ENCODE measurements at places on chromosomes 16 and 17.

DNA sequence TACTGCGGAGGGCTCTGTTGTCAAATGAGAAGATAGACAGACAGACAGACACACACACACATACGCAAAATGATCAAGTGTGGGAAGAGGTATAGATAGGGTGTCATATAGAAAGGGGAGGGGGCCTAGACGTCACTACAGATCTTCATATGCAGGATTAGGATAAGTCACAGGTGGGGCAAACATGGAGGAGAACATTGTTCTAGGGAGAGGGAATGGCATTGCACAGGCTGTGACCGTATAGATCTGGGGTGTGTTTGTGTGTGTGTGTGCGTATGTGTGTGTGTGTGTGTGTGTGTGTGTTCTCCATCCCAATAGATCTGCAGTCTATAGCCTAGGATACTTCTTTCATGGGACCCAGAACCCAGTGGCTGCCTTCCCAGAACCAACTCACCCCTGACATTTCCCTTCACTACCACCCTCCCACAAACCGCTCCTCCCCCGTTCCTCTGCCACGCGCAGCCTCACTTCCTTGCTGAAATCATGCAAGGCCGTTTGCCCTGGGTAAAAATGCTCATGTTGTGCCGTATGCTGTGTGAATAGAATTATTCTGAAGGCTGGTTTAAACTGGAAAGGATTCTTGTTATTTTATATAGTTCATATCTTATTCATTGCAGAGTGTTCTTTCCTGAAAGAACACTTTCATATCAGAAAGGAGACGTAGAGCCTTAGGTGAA lies 50.5 kb upstream of the CCL1 start:
- no peak for DNase-seq

GRCh38 chr17:59842901-59843652 lies 49.7 kb downstream of the TUBD1 start:
- peak; percentile 71 for DNase-seq

DNA sequence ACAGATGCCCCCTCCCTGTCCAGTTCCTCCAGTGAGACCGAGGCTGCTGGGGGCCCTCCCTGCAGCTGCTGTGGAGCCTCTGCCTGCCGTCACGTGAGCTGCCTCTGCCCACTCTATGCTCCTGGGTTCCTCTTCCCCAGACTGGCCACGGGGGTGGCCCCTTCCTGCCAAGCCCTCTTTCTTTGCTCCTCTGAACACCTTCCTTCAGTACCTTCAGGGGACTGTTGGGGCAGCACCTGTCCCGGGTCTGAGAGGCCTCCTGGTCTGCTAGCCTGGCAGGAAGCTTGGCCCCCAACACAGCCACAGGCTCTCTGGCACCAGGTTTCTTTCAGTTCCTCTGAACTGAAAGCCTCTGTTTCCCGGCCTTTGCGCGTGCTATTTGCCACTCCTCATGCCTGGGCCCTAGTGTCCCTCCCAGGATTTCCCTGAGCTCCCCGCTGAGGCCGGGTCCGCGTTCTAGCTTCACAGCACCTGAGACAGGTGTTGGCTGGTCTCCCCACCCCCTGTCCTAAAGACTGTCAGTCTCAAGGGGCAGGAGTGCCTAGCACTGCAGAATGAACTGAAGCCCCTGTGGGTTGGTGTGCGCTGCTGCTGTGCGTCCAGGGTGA lies 6.6 kb upstream of the ATP6V0C start:
- DNase-seq, result no peak

DNA sequence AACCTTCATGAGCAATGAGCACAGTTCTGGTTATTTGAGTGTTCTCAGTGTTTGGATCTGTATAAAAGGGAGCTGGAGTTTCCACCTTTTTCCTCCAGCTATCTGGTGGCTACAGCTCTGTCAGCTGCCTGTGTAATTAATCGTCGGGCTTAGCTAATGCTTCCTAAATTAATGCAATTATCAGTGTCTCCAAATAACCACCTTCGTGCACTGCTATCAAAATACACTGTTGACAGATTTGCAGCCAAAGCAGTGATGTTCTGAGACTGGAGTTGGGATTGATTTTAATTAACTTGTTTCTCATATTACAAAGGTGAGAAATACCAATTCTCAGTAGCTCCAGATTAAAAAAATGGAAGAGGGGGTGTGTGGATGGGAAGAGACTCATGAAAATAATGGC lies 325.8 kb downstream of the CBLN1 start:
- DNase-seq, result no peak

- DNase-seq, result no peak
Observed at GRCh38 chr17:67238991-67239390, 6.0 kb downstream of the HELZ start.

GRCh38 chr17:38741921-38742410 lies 6.2 kb downstream of the PCGF2 start:
- DNase-seq, result no peak

DNA sequence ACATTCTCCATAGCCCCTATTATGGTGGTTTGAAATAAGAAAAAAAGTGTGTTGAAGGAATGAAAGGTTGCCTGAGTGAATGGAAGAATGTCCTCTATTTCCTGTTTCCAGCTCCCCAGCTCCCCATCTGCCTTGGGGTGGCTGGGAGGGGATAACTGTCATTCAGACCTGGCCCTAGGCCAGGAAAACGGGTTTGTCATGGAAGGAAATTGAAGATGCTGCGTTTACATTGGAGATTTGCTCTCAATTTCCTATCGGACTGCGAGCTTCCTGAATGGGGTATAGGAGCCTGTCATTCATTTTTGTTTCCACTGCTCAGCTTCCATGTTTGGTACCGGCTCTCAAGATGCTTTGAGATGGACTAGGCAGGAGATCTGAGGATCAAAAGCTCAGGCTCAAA lies 2.2 kb upstream of the FZD2 start:
- no peak for DNase-seq

DNA sequence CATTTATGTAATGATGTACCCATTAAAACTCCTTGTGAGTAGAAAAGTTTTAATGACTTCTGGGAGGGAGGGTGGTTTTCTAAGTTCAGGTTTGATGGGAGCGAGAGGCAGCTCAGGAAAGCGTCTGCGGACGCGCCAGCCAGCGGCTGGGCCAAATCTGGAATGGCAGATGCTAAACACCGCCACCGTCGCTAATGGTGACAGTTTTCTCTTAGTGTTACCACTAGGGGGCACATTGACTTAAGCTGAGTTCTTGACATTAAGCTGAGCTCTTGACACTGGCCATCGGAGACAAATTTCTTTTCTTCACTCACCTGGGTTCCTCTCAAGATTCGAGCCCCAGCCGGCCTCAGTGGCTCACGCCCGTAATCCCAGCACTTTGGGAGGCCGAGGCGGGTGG lies 6.7 kb downstream of the TRPV1 start:
- DNase-seq, result peak; percentile 12

DNA sequence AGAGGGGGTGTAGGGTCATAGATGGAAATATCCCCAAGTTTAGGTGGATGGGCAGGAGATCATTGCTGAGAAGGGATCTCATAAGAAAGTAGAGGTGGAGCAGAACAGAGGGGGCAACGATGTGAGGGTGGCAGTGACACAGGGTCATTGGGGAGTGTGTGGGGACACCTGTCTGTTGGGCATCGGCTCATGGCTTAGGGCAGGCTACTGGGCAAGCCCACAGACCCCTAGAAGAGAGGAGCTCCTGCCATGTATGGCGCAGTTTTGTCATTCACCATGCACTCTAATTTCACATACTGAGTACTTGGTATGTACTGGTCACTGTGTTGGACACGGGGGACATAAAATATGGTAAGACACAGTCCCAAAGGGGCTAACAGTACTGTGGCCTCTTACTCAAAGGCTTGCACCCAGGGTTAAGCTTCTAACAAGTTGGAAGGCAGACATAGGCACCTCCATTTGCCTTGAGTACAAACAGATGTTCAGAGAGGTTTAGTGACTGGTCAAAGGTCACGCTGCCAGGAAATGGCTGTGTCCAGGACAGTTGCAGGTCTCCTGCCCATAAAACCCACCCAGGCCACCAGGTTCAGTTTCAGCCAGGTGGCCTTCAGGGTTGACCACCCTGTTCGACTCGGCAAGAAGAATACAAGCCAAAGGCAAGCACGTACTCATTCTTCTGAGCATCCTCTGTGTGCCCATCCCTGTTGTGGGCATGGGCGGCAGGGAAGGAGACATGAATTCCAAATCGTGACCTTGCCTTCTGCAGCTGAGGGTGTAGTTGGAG lies 580.2 kb downstream of the KCNJ18 start:
- no peak for DNase-seq

DNA sequence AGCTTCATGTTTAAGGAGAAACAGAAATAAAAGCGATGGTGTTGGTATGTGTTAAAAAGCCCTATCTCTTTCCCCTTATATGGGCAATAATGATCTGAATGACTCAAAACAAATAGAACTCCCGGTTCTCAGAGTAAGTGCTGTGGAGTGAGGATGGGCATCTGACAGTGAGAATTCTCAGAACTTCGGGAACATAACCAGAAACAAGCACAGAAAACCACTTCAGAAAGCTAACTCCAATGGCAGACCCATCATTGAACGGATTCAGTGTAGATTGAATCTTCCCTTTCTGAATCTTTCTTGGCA lies 67.2 kb downstream of the CDH8 start:
- no peak for DNase-seq

- no peak for DNase-seq
Observed at GRCh38 chr16:85750146-85750826, 610 bp downstream of the C16orf74 start.

GRCh38 chr16:14354561-14355351 lies 275.3 kb downstream of the PARN start:
- DNase-seq, result peak; percentile 41

DNA sequence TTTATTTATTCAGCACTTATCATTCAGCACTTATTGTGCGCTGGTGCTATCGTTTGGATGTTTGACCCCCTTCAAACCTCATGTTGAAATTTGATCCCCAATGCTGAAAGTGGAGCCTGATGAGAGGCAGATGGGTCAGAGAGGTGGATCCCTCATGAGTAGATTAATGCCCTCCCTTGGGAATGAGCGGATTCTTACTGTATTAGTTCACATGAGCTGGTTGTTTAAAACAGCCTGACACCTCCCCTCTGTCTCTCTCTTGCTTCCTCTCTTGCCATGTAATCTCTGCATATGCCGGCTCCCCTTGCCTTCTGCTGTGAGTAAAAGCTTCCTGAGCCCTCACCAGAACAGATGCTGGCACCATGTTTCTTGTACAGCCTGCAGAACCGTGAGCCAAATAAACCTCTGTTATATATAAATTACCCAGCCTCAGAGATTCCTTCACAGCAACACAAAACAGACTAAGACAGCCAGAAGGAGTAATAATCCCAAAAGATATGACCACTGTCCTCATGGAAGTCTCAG lies 111.1 kb downstream of the CACNG3 start:
- no peak for DNase-seq

DNA sequence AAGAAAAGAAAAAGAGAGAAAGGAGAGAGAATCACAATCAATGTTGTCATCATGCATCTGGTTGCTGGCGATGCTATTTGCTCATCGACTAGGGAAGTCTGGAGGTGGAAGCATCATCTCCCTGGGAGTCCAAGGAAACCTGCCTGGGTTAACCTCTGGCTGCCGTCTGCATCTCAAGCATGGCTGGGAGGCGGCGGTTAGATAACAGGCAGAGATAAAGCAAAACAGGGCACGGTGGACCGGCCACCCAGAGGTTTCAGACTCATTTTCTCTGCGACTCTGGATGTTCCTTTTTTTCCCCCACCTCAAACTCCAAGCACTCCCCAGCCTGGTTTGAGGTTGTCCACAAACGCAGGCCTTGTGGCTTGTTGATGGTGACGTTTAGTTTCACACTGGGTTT lies 161.2 kb downstream of the ENGASE start:
- no peak for DNase-seq

GRCh38 chr17:49676276-49676868 lies 1.5 kb downstream of the SPOP start:
- DNase-seq, result no peak

DNA sequence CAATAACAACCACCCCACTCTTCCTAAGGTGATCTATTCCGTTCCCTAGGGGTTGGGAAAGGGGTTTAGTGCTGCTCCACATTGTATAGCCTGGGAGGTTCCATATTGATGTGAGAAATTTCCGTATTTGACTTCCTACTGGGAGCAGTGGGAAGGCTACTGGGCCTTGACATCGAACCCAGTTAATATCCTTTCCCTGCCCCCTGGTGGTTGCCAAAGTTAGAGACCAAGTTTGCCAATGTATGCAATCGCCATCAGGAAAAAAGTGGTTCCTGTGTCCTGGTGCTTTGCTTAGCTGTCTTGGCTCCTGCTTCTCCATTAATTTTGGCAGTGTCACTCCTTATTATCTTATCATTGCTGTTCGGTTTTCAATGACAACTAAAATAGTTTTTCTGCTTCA lies 914.9 kb downstream of the KCNJ2 start:
- no peak for DNase-seq

GRCh38 chr17:17884391-17885357 lies 47.9 kb upstream of the SREBF1 start:
- no peak for DNase-seq

DNA sequence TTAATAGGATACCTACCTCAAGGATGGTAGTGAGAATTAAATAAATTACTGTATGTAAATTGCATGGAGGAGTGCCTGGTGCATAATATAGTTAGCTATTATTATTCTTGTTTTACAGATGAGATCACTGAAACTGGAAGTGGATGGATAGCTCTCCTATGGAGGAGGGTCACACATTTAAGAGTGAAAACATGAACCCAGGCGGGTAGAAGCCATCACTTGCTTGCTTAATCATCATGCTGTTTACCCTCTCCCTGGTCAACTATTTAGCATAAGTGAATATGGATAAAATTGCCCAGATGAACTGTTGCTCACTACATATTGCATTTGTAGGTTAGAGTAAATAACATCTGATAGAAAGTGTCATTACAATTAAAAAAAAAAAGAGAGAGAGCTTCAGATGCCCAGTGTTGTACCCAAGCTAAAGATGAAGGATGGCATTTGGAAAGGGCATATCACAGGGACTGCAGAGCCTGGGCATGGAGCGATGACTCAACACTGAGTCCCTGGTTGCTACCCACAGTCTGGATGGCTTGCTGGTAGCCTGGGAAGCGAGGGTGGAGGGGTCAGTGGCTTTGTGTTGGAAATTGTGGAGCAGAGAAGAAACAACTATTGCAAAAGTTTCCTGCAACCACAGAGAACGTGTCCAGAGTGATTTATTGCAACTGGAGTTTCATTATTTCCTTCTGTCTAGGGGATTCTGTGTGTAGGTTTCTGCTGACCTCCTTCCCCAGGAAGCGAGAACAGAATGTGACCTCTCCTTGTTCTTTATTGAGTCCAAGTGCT lies 414.4 kb downstream of the SHISA9 start:
- DNase-seq, result no peak

GRCh38 chr17:43769426-43769825 lies 9.4 kb downstream of the DUSP3 start:
- no peak for DNase-seq

DNA sequence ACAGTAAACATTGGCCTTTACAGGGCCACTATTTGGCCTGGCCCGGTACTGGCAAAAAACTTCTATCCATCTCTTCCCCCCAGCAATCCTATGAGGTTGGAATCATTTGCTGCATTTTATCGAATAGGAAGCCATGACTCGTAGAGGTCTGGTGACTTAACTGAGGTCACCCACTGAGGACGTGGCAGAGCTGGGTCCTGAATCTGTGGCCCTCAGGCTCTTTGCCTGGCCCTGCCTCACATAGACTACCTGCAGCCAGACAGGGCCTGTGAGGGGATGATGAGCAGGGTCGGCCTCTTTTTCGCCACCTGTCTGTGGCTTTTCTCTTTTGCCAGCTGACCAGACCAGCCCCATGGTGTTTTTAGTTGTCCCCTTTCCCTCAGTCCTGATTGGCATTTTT lies 1.9 kb downstream of the PPP4C start:
- no peak for DNase-seq
